ENCODE measurements at places on chromosomes 5 and 9.

DNA sequence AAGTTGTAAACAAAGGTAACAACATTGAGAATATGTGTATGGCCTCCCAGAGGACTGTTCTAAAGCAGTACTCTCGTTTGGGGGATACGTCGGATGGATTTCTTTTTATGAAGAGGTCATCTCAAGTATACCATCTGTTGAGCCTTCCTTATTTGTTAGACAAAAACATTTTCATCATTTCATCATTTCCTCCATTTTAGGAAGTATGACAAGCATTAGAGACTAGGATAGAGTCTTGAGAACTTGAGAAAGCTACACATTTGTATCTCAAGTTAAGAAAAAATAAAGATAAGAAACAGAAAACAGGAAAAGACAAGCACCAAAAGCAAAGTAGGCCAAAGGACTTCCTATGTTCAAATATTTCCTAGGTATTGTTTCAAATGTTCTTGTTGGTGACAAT, 307.0 kb downstream of the EFNA5 start:
- no peak overlapping the region for H3K27ac ChIP-seq
- no peak for DNase-seq
- no peaks in the 10 kb centered on the region for H3K27me3 ChIP-seq
- peaks cover 7% of the 10 kb centered on the region for H3K4me1 ChIP-seq
- no peak overlapping the region for H3K4me3 ChIP-seq

- no peaks in the 10 kb centered on the region for H3K4me1 ChIP-seq
- H3K27ac ChIP-seq, result no peak overlapping the region
- no peaks in the 10 kb centered on the region for H3K27me3 ChIP-seq
- H3K4me3 ChIP-seq, result no peak overlapping the region
These were observed 162.5 kb downstream of the ELAVL2 start for GRCh38 chr9:23663536-23663935.

DNA sequence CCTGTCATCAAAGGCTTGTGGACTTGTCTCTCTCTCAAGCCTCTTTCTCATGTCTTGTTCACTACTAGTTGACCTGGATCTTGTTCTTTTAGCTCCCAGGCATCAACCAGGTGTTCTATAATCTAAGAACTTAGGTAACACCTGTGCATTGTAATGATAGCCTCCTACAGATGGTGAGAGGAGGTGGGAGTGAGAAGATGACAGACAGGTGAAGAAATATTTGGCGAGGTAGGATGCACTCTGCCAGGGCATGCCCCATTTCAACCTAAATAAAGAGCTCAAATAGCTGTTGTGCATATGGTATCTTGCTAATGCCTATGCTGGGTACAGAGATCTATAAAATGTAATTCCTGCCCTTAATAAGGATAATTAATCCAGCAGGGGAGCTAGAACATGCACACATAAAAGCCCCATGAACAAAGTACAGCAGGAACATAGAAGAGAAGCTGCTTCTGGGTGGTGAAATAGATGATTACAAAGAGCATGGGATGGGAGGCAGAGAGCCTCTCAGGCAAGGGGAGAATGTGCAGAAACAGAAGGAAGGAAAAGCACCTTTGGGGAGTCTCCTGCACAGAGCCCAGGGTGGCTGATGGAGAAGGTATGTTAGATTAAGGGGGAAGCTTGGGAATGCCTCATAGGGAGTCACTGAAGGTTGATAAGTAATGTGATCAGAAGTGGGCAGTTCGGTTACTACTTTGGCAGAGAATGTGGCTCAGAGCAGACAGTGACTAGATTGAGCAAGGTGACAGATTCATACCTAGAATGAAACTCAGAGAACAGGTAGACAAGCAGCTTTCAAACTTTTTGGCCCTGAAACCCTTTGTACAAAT, 28.0 kb upstream of the PLIN2 start:
- H3K27ac ChIP-seq, result no peak overlapping the region
- DNase-seq, result no peak
- H3K36me3 ChIP-seq, result no peaks in the 10 kb centered on the region
- H3K4me1 ChIP-seq, result peaks cover 7% of the 10 kb centered on the region
- H3K27me3 ChIP-seq, result no peaks in the 10 kb centered on the region

DNA sequence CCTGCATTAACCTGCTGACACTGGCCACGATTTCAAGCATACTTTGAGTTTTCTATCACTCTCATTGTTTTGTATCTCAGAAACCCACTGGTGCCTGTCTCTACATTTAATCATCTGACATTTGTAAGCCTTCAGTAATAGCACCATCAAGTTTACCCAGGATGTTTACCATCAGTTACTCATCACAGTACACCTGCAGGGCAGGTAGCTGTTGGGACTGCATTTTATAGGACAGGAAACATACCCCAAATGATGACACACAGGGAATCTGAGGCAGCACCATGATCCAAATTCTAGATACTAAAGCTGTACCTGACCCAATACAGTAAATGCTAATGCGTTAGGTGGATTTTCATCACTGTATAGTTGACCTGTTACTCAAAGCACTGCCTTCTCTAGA, 114.2 kb downstream of the FEM1C start:
- no peak overlapping the region for H3K4me3 ChIP-seq
- H3K4me1 ChIP-seq, result peaks cover 13% of the 10 kb centered on the region
- H3K27me3 ChIP-seq, result no peaks in the 10 kb centered on the region
- H3K36me3 ChIP-seq, result peaks cover 6% of the 10 kb centered on the region

GRCh38 chr5:126384985-126385384, 38.2 kb upstream of the GRAMD2B start:
- no peaks in the 10 kb centered on the region for H3K27me3 ChIP-seq
- peaks cover 15% of the 10 kb centered on the region for H3K4me1 ChIP-seq
- no peaks in the 10 kb centered on the region for H3K36me3 ChIP-seq
- H3K4me3 ChIP-seq, result no peak overlapping the region

DNA sequence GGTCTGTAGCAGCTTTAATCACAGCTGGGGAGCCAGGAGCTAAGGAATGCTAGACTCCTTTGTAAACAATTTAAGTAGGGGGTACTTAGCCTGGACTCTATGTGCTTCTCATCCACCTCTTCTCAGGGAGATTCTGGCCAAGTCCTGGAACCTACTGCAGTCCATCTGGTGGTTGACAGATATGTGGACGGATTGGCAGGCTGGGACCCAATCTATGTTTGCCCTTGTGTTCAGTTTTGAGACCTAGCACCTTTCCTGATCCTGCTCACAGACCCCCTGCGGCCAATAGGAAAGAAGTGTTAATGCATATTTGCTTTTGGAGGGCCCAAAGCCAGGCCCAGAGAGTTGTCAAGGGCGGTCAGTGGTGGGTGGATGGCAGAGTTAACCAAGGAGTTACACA, 6.4 kb downstream of the SLC22A5 start:
- no peaks in the 10 kb centered on the region for H3K27me3 ChIP-seq
- DNase-seq, result no peak
- H3K4me3 ChIP-seq, result no peak overlapping the region
- peak overlapping the region; percentile 33 for H3K27ac ChIP-seq
- H3K4me1 ChIP-seq, result peaks cover 64% of the 10 kb centered on the region

- H3K27me3 ChIP-seq, result no peaks in the 10 kb centered on the region
- peak; percentile 41 for DNase-seq
- no peaks in the 10 kb centered on the region for H3K36me3 ChIP-seq
These were observed 162.1 kb upstream of the FST start for GRCh38 chr5:53318303-53318702.

- no peak overlapping the region for H3K27ac ChIP-seq
- peaks cover 9% of the 10 kb centered on the region for H3K36me3 ChIP-seq
- DNase-seq, result peak; percentile 67
- H3K27me3 ChIP-seq, result no peaks in the 10 kb centered on the region
- H3K4me3 ChIP-seq, result no peak overlapping the region
These were observed 48.9 kb downstream of the PFDN1 start for GRCh38 chr5:140253985-140254384.

- H3K4me1 ChIP-seq, result peaks cover 32% of the 10 kb centered on the region
- H3K27me3 ChIP-seq, result no peaks in the 10 kb centered on the region
- H3K36me3 ChIP-seq, result peaks cover 58% of the 10 kb centered on the region
- no peak overlapping the region for H3K4me3 ChIP-seq
- H3K27ac ChIP-seq, result peak overlapping the region; percentile 67
- DNase-seq, result no peak
These were observed 11.0 kb downstream of the UBAC1 start for GRCh38 chr9:135950135-135950682.

- DNase-seq, result no peak
- no peaks in the 10 kb centered on the region for H3K36me3 ChIP-seq
- H3K4me1 ChIP-seq, result no peaks in the 10 kb centered on the region
- no peak overlapping the region for H3K27ac ChIP-seq
These were observed 274.6 kb downstream of the ANXA1 start for GRCh38 chr9:73426269-73426668.

DNA sequence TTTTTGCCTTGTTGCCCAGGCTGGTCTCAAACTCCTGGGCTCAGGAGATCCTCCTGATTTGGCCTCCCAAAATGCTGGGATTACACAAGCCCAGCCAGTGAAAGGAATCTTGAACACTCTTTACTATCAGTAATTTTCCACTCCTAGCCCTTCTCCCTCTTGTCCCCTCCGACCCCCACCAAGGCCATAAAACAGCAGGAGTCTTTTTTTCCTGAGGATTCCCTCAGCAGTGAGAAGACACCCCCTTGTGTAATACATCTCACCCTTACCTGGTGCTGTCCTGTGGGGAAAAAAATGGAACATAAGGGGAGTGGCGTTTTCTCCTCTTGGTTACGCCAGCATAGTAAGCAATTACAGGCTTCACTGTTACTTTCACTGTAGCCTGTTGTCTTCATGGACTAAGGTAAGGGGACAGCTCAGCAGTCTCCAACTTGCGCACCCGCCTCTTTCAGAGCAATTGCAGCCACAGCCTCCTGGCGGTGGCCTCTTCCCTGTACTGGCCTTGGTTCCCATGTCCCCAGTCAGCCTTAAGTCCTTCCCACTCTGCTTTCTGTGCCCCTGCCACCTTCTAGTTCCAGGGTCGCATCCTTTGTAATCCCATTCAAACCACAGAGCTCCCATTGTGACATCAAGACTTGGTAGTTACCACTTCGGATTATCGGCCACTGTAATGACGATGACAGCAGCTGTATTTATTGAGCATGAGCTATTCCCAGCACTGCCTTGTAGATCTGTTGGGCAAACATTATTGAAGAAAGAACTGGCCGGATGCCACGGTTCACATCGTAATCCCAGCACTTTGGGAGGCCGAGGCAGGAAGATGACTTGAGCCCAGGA, 10.0 kb downstream of the NAIF1 start:
- H3K27ac ChIP-seq, result peak overlapping the region; percentile 14
- DNase-seq, result no peak
- no peaks in the 10 kb centered on the region for H3K27me3 ChIP-seq
- H3K36me3 ChIP-seq, result peaks cover 6% of the 10 kb centered on the region
- H3K4me1 ChIP-seq, result peaks cover 9% of the 10 kb centered on the region
- H3K4me3 ChIP-seq, result no peak overlapping the region

- no peak overlapping the region for H3K27ac ChIP-seq
- no peak overlapping the region for H3K4me3 ChIP-seq
- peaks cover 5% of the 10 kb centered on the region for H3K4me1 ChIP-seq
These were observed 5.0 kb downstream of the DAB2 start for GRCh38 chr5:39419796-39420195.

DNA sequence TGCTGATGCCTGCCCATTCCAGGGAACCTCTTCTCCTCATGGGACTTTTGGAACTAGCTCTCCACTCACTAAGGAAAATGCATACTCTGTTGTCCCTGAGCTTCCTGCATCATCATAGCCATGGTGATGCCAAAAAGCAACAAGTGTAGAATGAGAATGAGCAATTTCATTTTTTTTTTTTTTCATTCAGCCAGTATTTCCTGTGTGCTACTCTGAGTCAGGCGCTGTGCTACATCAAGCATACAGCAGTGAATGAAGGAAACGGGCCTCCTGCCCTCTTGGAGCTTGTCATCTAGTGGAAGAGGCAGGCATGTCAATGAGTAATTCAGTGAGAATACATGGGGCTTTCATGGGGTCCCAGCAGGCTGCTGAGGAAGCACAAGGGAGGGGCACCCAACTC, 483.1 kb downstream of the BNC2 start:
- no peak overlapping the region for H3K27ac ChIP-seq
- DNase-seq, result no peak
- H3K27me3 ChIP-seq, result no peaks in the 10 kb centered on the region
- no peak overlapping the region for H3K4me3 ChIP-seq

- H3K36me3 ChIP-seq, result no peaks in the 10 kb centered on the region
- peaks cover 5% of the 10 kb centered on the region for H3K4me1 ChIP-seq
- no peak overlapping the region for H3K4me3 ChIP-seq
- peak; percentile 67 for DNase-seq
- no peaks in the 10 kb centered on the region for H3K27me3 ChIP-seq
- no peak overlapping the region for H3K27ac ChIP-seq
These were observed 186.2 kb downstream of the FANCC start for GRCh38 chr9:95131023-95131943.

- peaks cover 15% of the 10 kb centered on the region for H3K4me1 ChIP-seq
- DNase-seq, result no peak
- no peak overlapping the region for H3K4me3 ChIP-seq
- H3K36me3 ChIP-seq, result peaks cover 8% of the 10 kb centered on the region
- H3K27ac ChIP-seq, result no peak overlapping the region
- no peaks in the 10 kb centered on the region for H3K27me3 ChIP-seq
These were observed 10.8 kb downstream of the MTMR12 start for GRCh38 chr5:32301891-32302290.

DNA sequence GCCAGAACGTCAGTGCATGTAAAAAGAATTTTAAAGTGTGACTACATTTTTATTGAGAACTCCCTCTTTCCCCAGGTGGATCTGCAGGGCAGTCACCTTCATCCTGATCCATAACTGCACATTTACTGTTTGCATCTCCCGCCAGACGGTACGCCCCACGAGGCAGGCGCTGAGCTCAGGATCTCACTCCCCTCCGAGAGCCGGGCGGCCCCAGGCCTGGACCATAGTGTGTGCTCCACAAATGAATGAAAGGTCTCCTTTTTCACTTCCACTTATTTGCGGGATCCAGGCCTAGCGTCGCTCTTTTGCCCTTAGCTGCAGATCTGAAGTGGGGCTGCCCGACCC, 378 bp downstream of the DROSHA start:
- H3K4me3 ChIP-seq, result peak overlapping the region; percentile 100
- H3K36me3 ChIP-seq, result peaks cover 65% of the 10 kb centered on the region
- peak overlapping the region; percentile 94 for H3K27ac ChIP-seq
- peaks cover 23% of the 10 kb centered on the region for H3K4me1 ChIP-seq
- H3K27me3 ChIP-seq, result no peaks in the 10 kb centered on the region

Measured in MCF 10A (cell line).